Activated naive CD4-positive, alpha-beta T cell (primary cell): ENCODE measurements at places on chromosomes 5 and 9.

- no peak for DNase-seq
Observed at GRCh38 chr5:177367981-177368868, 10.5 kb downstream of the RGS14 start.

DNA sequence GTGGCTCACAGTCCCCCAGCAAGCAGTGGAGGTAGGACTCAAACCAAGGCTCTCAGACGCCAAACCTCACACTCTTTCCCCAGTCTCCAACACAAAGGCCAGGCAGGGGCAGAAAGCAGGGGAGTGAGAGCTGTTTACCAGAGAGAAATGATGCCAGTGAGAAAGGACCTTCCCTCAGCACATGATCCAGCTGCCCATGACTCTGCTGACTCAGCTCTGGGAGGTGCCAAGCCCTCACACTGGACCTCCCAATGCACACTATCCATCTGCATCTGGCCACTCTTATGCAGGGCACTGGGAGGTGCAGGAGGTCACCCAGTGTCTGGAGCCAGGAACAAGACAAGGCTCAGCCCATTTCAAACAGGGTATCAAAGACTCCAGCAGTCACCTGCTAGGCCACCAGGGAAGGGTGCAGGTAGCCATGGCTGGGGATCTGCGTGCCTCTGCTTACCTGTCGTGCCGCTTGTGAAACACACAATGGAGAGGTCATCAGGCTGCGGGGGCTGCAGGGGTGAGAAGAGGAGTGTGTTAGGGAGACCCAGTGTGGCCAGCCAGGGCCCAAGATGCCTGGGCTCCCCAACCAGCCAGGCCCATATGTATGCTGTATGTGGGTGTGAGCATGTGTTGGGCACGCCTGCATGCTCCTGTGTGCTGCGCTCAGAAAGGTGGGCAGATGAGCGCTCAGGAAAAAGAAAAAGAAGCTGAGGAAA is 26.3 kb downstream of the ACSL6 start:
- DNase-seq, result no peak

DNA sequence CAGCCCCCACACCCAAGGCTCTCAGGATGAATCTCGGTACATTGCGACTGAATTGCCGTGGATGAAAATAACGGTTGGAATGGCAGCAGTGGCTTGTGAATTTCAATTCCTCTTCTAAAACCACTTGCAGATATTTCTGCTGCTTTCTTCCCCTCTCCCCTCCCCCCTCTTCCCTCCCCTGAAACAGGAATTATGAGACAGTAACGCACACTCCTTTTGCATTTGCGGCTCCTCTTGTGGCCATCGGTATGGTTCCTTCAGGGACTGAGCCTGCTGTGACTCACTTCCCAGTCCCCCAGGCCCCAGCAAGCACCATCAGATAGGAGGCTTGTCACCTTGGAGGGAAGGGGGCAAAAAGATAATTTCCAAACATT is 9.7 kb downstream of the DCANP1 start:
- DNase-seq, result no peak

GRCh38 chr5:162496100-162496808 is 428.7 kb downstream of the GABRG2 start:
- no peak for DNase-seq

DNA sequence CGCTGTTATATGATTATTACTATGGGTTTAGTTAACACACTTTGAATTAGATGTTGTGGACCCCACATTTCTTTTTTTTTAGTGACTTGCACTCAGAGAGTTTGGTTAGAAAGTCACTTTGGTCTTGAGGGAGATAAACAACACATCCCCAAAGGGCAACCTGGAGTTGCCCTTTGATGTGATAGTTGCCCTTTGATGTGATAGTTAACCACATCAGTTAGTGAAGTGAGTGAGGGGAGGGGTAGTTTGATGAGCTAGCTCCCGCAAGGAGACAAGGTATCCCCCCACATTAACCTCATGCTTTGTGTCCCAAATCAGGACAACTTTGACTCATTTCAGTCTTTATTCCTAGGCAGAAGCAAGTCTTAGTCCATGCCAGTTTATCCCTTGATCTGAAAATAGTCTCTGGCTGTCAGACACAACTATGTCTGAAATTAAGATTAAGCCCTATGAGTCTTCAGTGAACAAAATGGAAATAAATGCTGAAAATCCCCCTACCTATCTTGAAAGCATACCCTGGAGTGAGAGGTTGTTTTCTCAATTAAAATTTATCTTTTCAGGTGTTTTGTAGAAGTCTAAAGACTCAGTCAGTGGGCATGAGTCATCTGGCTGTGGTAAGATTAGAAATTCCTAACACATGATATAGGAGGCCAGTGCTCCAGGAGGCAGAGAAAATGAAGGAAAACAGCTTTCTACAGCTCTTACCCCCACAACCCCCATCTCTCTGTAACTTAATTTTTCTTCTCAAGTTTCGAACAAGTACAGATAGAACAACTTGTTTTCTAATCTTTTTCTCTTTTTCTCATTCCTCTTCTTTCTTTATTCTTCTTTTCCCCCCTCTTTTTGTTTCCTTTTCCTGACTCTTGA is 208.9 kb upstream of the DMRTA1 start:
- no peak for DNase-seq

- no peak for DNase-seq
Observed at GRCh38 chr9:14345354-14346230, 31.7 kb upstream of the NFIB start.

GRCh38 chr9:80158131-80158530 is 586.4 kb downstream of the TLE4 start:
- no peak for DNase-seq

GRCh38 chr9:129359916-129360536 is 182.0 kb upstream of the IER5L start:
- no peak for DNase-seq
